Activated CD4-positive, alpha-beta memory T cell treated with anti-CD3 and anti-CD28 coated beads for 36 hours (primary cell): ENCODE measurements at places on chromosomes 4 and X.

DNA sequence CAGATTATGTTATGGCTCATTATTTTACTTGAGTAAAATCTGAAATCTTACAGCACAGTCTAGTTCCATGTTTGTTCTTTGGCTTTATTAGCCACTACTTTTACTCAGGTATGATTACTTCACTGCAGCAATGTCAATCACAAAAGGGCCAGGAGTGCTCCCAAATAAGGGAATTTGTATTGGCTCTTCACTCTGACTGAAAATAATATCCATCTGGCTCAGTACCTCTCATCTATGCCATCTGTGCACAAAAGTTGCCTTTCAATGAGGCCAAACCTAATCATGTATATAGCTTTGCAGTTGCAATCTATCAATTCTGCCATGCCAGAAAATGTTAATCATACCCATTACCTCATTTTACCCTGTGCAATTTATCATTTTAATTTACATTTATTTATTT, 161.1 kb downstream of the TECRL start:
- DNase-seq, result no peak

DNA sequence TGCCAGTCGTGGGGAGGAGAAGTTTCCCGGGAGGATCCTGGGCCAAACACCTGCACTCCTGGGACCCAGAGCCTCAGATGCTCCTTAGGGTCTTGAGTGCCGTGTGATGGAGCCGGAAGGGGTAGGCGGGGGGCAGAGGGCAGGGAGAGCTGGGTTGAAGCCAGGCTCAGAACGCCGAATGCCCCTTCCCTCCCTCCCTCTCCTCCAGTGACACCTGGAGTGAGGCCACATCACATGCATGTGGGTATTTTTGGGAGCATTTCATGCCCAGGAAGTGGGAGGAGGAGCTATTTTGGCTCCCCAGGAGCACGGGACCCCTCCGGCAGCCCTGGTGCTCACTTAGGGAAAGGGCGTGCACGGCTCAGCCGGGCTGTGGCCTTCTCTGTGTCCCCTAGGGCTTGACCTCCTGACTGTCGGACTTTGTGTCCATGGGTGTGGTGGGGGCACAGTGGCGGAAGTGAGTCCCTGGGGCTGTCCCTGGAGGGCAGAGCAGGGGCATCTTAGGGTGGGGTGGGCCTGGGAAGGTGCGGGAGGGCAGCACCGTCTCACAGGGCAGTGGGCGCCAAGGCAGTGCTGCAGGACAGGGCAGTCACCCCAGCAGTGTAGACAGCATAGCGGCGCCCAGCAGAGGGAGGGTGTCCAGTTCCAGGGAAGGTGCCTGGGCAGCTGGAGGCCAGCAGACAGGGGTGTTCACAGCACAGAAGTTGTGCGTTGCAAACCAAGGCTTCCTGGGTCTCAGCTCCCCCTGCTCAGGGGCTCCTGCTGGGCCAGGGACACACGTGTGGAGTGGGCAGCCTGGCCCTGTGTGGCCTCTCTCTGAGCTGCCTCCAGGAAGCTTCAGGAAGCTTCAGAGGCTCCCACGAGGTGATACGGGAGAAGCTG, 4.9 kb upstream of the CPLX1 start:
- DNase-seq, result no peak

DNA sequence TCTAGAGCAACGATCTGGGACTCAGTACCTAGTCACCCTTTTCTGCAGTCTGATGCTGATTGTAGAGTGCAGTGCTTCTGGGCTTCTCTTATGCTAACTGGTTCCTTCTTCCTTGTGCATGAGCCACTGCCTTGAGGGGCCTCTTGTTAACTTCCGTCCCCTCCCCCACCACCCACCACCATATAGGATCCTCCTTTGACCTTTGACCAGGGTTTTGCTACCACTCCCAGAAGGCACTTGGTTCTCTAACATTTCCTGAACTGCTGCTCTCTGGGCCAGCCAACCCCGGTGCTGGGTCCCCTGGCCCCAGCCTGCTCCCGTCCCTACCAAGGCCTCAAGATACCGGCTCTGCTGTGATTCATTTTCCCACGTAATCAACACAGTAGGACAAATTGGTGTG, 104.6 kb upstream of the KLF3 start:
- DNase-seq, result no peak

DNA sequence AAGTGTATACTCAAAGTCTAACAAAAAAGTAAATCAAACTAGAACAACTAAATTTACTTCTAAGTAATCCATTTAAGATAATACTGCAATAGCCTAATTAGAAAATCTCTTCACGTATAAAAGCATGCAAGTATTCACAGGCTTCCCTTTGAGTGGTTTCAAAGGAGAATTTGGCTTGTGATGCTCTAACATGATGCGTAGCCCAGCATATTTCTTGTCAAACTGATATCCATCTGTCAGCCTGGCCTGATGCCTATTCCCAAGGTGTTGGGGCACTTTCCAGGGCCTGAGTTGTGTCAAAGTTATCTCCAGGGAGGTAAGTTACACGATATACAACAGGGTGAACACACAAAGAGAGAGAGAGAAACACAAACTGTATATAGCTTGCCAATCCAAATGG, 287.0 kb upstream of the MAGEB18 start:
- no peak for DNase-seq

- no peak for DNase-seq
Observed at GRCh38 chr4:65623506-65623905, 46.8 kb downstream of the EPHA5 start.
